ENCODE measurements at places on chromosomes 3 and 15.

DNA sequence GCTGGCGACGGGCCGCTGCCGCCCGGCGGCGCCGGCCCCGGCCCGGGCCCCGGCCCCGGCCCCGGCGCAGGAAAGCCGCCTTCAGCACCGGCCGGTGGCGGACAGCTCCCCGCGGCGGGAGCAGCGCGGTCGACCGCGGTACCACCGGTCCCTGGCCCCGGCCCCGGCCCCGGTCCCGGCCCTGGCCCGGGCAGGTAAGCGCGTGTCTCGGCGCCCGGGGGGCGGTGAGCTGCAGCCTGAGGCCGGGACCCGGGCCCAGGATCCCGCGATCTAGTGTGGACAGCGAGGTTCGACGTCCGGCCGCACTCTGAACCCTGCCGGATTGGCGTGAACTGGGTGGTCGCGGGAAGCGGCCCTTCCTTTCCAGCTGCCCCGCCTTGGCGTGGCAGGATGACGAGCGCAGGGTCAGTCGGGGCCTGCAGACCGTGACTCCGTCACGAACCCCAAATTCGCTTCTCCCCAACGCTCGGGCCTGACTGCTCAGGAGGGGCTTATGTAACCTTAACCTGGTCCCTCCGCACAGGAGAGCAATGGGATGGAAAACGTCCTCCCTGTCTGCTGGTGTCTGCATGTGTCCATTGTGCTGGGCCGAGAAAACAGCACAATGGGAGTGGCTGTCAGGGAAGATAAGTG lies 472 bp downstream of the BSN start:
- peak; percentile 64 for DNase-seq

- no peak for DNase-seq
Observed at GRCh38 chr3:17234382-17234781, 349.6 kb downstream of the PLCL2 start.

DNA sequence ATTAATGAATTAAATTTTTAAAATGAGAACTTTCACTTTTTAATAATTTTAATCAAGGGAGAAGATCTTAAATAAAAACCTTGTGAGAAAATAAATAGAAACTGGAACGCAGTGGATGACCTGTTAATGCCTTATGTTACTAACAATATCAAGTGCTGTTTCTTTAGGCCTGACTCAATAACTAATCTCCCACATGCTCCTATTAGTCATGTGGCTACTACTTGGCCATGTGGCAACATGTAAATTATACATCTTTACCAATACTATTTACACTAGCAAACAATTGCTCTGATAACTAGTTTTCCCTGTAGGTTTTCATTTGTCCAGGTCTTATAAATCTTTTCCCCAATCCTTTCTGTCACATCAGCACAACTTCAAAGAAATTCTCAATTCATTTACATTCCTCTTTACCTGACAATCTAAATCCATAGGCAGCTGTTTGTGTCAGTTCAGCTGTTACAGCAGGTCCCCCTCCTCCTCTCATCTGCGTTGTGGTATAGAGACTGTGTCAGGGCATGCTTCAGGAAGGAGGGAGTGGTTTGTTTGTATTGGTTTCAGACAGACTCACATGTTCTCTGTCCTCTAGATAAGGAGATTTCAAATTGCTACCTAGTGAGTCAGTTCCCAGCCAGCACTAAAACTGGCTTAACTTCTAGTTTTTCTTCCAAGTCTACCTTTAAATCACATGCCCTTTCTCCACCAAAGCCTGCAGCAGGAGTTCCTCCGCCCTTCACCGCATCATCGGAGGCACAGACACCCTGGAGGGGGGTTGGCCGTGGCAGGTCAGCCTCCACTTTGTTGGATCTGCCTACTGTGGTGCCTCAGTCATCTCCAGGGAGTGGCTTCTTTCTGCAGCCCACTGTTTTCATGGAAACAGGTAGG lies 11.3 kb upstream of the C3orf52 start:
- DNase-seq = peak; percentile 32

DNA sequence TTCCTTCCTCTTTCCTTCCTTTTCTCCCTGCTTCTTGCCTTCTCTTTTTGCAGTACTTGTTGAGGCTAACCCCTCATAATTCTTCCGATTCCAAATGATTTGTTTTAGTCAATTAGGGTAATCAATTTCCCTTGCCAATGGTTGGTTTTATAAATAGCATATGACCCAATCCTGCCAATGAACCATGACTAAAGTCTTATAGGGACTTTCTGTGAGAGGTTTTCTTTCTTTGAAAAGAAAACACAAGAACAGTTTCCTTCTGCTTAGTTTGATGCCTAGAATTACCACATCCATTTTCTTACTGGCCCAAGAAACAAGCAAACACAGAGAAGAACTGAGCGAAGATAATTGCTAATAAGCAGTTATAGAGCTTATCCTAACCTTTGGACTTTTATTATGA lies 292.5 kb upstream of the SATB1 start:
- DNase-seq = no peak

- DNase-seq = no peak
Observed at GRCh38 chr3:155714295-155714718, 30.6 kb downstream of the PLCH1 start.

GRCh38 chr3:106616556-106616955 lies 747.7 kb upstream of the CBLB start:
- DNase-seq = no peak
